NCI-H1092 treated with DMSO at 0.1 percent for 48 hours (cell line): ENCODE measurements at places on chromosomes 2 and 18.
A peak's percentile ranks its signal among the peaks of the same experiment; 100 is the strongest.

- no peak for DNase-seq
These were observed 343.7 kb downstream of the INSIG2 start for GRCh38 chr2:118431997-118432396.

- no peak for DNase-seq
These were observed 160.2 kb downstream of the PXDN start for GRCh38 chr2:1584051-1584531.

- DNase-seq = no peak
These were observed at the start of gene ADCY3 for GRCh38 chr2:24920098-24920808. TSS of gene ADCY3 (minus strand) at chr2:24920237. CDS start at chr2:24918987, 1,250 bp downstream.

DNA sequence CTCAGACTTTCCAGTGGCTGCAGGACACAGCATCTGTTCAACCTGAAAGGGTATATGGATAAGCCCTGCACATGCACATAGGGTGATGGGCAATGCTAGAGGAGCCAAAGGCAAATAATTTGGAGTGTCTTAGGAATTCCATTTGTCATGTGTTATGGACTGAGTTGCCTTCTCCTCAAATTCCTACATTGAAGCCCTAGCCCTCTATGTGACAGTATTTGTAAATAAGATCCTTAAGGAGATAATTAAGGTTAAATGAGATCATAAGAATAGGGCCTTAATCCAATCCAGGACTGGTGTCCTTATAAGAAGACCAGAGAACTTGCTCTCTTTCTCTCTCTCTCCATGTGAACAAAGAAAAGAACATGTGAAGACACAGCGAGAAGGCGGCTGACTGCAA is 42.9 kb upstream of the CREG2 start:
- DNase-seq = no peak

- DNase-seq = no peak
These were observed 223.9 kb downstream of the MYT1L start for GRCh38 chr2:2107141-2107540.

- DNase-seq = no peak
These were observed 138.8 kb downstream of the ATAD2B start for GRCh38 chr2:23788100-23788499.

DNA sequence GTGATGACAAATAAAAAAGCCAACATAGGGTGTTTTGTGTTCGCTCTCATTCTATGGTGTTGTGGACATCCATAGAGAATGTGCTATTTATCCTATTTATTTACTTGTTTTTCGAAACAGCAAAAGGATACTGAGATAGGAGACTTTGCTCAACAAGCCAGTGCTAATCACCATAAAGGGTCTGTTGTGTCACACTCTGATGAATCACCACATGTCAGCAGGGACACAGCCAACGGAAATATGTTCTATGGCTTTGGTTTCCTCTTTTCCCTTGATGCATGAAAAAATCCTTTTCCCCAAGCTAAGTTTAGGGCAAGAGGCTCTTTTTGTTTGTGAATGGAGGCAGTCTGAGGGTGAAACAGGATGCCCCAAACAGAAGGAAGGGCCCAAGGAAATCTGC is 154.3 kb downstream of the RNF152 start:
- DNase-seq = no peak

- no peak for DNase-seq
These were observed at the start of gene SULT1C4 for GRCh38 chr2:108377815-108378630. TSS of gene SULT1C4 (plus strand) at chr2:108377954. CDS start at chr2:108378338, 384 bp downstream.

DNA sequence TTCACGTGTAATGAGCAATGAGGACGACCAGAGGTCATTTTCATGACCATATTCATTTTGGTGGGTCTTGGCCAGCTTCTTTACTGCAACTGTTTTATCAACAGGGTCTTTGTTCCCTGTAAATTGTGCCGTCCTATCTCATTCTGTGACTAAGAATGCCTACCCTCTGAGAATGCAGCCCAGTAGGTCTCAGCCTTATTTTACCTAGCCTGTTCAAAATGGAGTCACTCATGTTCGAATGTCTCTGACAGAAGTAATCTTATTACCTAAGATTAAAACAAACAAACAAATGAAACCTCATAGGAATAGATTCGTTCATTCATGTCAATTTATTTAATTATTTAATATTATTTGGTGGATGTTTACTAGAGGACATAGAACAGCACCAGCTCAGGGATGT is 714.8 kb downstream of the ADCYAP1 start:
- no peak for DNase-seq

GRCh38 chr2:41042343-41042742 is 590.5 kb upstream of the SLC8A1 start:
- no peak for DNase-seq

DNA sequence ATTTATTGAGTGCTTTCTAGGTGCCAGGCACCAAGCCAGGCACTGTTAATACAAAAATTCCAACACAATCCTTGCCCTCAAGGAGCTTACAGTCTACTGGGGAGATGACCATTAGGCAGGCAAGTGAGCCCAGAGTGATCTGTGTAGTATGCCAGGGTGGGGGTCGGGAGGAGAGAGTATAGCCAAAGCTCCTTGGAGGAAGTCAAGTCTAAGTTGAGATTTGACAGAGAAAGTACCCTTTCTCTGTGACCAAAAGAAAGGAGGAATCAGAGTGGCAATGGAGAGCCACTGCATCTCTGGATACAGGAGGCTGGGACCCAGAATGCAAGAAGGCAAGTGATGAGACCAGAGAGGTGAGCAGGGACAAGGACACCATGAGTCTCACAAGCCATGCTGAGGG is 7.5 kb downstream of the ANKRD53 start:
- no peak for DNase-seq

GRCh38 chr18:3262234-3263131 is 550 bp downstream of the MYL12B start:
- DNase-seq = no peak

DNA sequence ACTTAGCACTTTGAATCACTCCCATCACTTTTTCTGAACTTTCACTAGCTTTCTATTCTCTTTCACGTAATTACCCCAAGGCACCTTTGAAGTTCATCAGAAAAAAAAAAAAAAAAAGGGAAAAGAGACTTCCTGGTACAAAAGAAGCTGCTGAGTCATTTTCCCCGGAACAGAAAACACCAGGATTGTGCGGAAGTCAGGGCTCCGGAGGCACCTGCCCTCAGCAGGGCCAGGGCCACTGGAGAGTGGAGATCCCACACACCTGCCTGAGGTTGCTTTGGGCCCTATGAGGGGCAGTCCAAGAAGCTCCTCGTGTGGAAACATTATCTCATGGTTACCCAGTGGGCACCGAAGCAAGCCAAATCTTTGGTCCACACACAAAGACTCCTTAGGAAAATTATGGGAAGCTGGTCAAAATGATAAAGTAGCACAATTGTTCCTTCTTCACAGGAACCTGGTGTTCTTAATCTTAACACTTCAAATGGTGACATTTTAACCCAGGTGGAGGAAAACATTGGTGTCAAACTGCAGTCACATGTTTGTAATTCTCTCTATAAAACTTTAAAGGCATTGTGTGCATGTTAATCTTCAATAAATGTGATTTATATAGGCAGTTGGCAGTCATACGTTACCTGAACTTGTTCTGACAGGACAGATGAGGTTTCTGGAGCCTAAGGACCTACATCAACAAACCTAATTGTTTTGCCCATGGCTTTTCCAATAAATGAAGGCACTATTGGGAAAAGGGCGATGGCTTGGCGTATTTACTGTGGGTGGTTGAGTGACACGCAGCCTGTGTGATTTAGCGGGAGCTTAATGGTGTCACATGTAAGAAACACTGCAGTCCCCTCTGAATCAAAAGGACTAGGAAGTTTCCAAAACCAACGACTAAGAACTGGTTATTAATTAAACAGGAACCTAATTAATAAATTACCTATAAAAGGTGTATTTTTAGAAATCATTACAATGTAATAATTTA is 23.4 kb upstream of the FAM110C start:
- DNase-seq = no peak

DNA sequence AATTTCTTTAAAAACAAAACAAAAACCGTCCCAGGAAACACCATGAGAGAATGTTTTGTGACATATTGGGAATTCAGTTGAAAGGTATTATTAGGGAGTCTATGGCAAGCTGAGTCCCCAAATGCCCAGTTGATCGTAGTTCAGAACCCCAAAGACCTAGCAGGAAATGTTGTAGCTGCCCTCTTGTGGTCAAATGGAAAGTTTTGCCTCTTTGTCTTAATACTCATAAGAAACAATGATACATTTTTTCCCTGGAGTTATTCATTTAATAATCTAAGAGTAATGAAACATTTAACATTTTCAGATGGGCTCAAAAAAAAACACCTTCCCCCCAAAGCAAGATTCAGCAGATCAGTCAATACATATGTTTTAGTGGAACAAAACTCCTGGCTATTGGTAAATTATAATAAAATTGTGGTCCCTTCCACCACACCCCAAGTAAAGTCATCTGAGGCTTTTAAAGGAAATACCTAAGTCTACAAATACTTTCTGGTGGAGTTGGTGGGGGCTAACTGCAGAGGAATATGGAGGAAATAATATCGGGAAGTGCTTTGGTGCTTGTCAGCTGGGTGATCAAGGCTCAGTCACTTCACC is 37.8 kb upstream of the EFEMP1 start:
- DNase-seq = peak; percentile 12

DNA sequence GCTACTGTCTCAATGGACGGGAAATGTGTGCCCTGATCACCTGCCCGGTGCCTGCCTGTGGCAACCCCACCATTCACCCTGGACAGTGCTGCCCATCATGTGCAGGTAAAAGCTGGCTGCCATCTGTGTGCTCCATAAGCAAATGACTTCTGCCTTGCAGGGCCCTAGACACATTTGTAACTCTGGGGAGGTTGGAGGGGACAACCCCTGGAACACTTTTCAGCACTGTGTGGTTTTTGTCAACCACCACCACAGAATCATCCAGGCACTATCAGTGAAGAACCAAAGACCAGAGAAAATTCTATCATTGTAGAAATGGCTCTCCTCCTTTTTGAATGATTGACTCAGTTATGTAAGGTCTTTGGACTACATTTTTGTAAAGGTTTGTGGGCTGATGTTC is 84.3 kb downstream of the FEZ2 start:
- no peak for DNase-seq

- DNase-seq = no peak
These were observed 67.8 kb downstream of the PSMG2 start for GRCh38 chr18:12770469-12771219.

- DNase-seq = no peak
These were observed 1.9 kb downstream of the TANC1 start for GRCh38 chr2:158970241-158970751.

GRCh38 chr2:73697606-73698005 is 39.5 kb downstream of the TPRKB start:
- no peak for DNase-seq

GRCh38 chr2:234364661-234365060 is 132.2 kb downstream of the ARL4C start:
- DNase-seq = no peak

DNA sequence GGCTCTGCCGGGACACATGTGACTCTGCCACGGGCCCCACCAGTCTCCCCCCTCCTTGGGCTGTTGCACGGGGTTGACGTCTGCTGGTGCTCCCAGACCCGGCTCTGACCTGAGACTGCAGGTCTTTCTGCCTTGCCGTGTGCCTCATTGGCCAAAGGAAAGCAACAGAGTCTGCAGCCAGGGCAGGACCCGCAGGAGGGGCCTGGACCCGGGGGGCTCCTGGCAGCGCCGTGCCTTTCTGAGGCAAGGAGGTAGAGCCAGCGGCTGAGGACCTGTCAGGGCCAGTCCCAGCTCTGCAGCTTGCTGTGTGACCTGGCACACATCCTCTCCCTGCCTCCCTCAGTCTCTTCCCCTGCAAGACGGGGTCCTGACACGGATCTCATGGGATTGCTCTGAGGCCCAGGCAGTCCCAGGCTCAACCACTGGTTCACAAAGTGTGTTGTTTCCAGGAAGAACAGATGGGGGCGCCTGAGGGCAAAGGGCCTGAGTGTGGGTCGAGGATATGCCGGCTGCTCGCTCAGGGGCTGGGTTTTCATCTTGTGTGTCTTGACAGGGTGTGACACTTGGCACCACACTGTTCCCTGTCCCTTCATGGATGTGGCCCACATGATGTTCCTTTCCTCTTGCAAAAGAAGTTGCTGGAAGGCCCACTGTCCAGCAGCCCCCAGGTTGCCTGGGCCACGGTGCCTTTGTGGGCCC is 9.0 kb downstream of the CAPN10 start:
- DNase-seq = no peak

GRCh38 chr2:3465844-3466481 is 53.4 kb downstream of the ADI1 start:
- no peak for DNase-seq

DNA sequence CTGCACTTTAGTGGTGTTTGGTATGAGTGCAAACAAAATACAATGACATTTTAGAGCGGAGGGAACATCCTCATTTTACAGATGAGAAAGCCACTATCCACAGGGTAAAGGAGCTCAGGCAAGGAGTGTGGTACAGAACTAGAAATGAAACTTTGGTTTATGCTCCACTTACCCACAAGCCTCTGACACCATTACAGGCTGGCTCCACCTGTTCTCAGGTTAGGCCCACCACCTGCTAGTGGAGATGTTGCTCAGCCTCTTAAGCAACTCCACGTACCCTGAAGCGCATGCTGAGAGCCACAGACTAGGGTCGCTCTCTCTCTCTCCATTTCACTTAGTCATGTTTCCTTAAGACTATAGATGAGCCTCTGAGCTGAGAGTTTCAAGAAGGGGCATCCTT is 130.0 kb downstream of the MBD2 start:
- DNase-seq = no peak

DNA sequence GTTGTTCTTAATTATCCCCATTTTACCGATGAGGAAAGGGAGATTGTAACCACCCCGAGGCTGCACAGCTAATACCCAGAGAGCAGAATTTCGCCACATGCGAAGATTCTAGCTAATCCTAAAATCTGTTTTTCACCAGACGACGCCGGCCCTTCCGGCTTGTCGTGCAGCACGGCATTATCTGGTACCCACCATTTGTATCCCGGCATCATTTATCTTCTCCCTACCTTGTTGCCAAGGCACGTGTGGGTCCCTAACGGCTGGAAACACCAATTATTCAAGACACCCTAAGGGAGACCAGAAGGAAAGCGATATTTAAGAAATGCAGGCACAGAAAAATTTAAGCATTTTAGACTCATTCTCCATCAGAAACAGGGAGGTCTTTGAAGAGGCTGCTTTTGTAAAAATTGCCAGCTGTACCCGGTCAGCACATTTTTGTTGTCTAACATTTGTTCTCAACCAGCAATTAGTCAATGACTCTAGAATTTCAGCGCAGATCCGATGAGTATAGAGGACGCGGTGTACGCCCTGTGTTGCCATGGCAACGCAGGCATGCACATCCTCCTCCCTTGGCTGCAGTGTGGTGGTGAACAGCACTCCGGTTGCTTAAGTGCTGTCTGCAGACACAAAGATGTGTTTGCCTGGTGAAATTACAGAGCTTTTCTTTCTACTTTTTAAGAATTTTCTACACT is 111.6 kb downstream of the AGAP1 start:
- peak; percentile 28 for DNase-seq

GRCh38 chr2:180776921-180777320 is 203.5 kb upstream of the UBE2E3 start:
- no peak for DNase-seq

DNA sequence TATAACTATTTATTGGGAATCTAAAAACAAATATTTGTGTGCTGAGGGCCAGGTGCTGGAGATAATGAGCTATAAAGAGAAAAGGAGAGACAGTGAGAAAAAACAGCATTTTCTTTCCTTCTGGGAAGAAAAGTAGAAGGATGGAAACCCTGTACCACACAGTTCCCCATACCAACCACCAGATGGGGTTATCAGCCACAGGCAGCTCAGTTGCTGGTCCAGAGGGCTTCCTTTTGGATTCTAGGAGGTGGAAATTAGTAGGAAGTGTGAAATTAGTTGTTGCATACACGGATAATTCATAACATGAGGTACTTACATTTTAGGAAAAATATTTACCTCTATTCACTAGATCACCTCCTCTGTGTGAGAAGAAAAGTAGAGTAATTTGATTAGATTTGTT is 237.0 kb upstream of the FOSL2 start:
- DNase-seq = no peak

- DNase-seq = no peak
These were observed 133.5 kb downstream of the TFCP2L1 start for GRCh38 chr2:121151311-121152109.
